ENCODE measurements at places on chromosomes 1 and 21.

- DNase-seq: no peak
Observed at GRCh38 chr1:30934613-30935012, 26.1 kb upstream of the SDC3 start.

DNA sequence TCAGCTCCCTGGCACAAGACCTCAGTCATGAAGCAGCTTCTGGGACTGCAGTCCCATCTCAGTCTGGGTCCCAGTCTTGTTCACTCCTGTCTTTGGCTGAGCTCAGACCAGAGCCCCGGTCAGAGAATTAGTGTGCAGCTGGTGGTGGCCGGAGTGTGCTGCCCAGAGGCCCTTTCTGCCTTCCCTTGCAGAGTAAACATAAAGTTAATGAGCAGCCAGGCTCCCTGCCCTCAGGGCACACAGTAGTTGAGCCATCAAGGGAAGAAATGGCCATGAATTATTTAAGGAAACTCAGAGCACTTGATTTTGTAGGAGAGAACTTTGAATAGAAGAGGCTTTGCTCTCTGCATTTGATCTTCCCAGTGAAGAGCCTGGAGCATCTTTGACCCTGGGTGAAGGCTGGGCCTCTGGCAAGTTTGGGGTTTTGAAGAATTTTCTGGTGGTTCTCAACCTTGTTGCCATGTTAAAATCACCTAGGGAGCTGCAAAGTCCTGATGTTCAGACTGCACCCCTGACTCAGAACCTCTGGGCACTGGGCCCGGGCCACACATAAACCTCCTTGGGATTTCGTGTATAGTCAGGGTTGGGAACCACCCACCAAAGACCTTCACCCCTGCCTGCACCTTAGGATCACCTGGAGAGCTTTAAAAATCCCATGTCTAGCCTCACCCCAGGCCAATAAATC is 26.4 kb upstream of the SELENON start:
- DNase-seq: peak; percentile 42

- DNase-seq: no peak
Observed at GRCh38 chr21:40257342-40257741, 390.1 kb downstream of the PCP4 start.

- no peak for DNase-seq
Observed at GRCh38 chr21:17540530-17540929, 27.7 kb downstream of the CXADR start.

DNA sequence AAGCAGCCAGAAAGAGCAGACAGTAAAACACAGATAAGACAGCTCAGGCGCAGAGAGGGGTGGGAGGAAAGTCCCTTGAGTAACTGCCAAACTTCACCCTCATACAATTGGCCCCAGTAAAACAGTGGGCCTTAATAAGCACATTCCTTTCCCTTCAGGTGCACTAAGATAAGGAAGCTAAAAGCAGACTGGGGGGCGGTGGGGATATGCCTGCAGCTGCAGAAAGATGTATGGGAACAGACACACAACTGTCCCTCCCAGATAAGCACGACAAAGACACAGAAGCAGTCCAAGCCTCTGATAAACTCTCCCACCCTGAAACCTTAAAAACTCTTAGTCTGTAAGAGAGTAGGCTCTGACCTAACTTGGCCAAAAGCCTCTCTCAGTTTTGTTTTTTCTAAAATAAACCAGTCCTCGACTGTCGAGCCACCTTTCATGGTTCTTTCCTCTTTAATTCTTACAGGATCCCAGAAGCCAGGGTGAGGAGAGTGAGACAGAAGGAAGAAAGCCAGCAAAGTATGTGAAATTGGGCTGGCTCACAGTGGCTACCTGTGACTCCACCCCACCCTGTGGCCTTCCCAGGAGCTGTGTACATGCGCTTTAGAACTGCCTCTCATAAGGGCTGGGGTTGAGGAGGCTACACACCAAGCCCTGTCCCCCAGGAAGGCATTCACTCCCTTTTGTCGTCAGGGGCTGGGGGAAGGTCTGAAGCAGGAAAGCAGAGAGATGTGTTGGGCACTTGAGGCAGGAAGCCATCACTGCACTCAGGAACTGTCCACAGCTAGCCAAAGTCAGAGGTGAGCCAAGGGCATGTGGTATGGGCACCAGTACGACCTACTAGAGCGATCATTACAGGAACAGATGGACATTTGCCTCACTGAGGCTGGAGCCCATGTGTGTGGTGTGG is 4.6 kb downstream of the PGLYRP4 start:
- no peak for DNase-seq

DNA sequence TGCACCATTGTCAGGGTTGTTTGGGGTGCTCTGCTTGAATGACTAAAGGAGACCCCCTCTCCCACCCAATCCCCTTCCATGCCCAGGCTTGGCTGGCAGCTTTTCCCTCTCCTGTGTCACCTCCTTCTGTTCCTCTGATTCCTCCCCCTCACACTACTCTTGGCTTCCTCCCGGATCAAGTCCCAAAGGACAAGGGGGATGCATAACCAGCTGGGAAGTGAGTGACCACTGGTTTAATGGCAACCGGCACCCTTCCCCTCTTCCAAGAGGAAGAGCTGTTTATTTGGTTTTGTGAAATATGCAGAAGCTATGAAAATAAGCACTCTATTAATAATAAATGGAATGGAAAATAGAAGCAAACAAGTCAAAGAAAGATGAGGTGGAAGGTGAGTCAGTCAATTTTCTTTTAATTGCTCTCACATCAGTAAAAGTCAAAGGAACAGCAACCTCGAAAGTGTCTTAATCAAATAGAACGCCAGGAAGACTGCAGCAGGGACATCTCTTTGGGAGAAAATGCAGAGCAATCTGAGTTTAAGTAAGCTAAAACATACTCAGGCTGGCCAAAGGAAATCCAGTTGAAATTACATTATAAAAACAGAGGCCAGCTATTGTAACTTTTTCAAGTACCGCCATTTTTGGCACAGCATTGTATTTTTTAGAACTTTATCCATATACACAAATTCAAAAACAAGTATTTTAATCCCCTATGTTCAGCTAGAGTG is 322.5 kb downstream of the SIPA1L2 start:
- DNase-seq: no peak

DNA sequence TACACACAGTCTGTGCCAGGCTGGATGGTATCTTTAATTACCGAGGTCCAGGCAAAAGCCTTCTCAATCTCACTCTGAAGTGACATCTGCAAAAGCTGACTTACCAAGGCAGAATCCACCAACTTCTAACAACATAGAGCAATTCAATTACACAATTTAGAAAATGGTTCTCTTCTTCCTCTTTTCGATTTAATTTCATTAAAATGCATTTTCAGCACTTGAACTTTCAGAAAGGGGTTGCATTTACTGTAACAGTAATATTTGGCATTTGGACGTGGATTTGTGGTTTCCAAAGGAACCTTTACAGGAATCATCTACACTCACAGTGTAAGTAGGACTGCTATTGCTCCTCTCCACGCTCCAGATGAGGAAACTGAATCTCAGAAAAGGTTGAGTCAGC is 53.3 kb downstream of the ERO1B start:
- DNase-seq: no peak

- DNase-seq: no peak
Observed at GRCh38 chr21:34219334-34220060, 144.3 kb upstream of the KCNE2 start.

DNA sequence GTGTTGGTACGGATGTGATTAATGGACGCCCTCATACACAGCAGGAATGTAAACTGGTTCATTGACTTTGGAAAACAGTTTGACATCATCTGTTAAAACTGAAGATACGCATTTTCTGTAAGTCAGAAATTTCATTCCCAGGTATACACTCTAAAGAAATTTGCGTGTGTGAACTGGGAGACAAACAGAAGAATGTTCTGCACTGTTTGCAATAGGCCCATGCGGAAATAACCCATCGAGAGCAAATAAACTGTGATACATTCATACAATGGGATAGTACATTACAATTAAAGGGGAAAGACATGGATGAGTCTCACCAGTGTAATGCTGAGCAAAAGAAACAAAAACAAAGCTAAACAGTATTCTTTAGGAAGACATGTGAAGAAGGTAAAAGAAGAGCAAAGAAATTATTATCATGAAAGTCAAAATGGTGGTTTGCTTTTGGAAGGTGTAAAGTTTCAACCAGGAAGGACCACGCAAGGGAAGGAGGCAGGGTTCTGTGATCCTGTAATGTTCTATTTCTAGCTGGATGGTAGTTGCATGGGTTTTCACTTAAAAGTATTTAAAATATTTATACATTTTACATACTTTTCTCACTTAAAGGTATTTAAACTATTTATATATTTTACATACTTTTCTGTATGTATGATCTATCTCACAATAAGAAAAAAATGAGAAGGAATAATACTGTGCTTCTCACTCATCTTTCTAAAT is 30.3 kb downstream of the INTS7 start:
- DNase-seq: no peak

GRCh38 chr1:223129229-223129901 is 13.7 kb downstream of the TLR5 start:
- peak; percentile 31 for DNase-seq

DNA sequence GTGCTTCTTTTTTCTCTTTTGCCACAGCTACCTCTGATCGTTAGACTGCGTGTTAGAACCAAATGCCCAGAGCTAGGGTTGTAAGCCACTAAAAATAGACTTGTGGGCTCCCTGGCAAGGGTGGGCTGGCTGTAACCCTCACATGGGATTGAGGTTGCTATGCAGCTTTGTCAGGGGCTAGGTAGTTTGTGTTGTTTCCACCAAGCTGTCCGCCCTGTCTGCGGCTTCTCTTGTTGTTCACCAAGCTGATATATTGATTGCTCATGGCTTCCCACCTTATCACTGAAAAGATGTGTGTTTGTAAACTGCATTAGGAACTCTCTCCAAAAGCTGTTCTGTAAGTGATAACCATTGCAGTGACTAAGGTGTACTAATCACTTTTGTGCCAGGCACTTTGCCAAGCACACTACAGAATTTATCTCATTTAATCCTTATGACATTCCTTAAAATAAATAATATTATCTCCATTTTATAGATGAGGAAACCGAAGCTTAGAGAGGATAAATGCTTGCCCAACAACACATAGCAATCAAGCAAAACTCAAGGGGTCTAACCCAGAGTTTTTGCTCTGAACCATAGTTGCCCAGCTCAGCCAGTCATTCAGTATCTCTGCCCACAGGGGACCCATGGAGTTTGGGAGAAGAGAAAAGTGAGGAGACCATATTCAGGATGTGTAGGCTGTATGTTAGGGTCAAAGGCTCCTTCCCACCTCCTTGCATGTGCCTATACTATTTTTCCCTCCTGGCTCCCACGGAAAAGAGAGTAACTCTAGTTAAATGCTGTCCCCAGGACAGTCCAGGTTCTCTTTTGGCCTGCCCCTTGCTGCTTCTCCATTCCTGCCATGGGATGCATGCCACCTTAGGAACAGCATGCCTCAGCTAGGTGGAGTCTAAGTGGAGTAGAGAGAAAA is 42.2 kb upstream of the TARBP1 start:
- DNase-seq: no peak
